ENCODE measurements at places on chromosomes 5 and 9.

GRCh38 chr5:75167345-75167744 is 69.3 kb downstream of the ANKRD31 start:
- ATAC-seq: no peak

GRCh38 chr5:143131972-143132371 is 271.5 kb downstream of the NR3C1 start:
- no peak for ATAC-seq

- ATAC-seq: peak; percentile 40
These were observed 4.7 kb downstream of the NTNG2 start for GRCh38 chr9:132166599-132166998.

DNA sequence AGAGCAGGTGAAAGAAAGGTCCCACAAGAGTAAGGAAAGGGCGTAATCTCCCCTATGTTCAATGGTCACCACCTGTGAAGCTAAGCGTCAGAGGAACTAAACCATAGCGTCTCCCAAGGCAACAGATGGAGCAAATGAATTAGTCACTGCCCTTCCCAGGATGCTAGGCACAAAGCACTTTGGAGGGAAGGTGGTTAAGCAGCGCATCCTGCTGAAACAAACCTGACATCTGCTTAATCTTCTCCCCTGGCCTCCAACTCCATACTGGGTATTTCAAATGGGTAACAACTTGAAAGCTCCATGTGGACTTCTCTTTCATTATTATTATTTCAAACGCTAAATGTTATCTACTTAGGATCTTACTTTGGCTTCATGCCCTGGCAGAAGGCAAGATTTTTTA is 227.3 kb downstream of the MLLT3 start:
- ATAC-seq: no peak

- peak; percentile 53 for ATAC-seq
These were observed 69.9 kb downstream of the MAMDC2 start for GRCh38 chr9:70113403-70114022.

DNA sequence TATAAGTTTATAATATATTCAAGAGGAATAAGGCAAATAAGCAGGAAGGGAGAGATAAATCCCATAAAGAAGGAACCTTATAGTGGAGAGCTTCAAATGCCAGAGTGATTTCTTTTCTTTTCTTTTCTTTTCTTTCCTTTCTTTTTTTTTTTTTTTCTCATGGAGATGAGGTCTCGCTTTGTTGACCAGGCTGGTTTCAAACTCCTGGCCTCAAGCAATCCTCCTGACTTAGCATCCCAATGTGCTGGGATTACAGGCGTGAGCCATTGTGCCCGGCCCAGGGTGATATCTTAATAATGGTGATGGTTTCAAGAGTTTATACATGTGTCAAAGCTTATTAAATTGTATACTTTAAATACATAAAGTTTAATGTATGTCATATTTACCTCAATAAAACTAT is 19.6 kb upstream of the FOCAD start:
- no peak for ATAC-seq

DNA sequence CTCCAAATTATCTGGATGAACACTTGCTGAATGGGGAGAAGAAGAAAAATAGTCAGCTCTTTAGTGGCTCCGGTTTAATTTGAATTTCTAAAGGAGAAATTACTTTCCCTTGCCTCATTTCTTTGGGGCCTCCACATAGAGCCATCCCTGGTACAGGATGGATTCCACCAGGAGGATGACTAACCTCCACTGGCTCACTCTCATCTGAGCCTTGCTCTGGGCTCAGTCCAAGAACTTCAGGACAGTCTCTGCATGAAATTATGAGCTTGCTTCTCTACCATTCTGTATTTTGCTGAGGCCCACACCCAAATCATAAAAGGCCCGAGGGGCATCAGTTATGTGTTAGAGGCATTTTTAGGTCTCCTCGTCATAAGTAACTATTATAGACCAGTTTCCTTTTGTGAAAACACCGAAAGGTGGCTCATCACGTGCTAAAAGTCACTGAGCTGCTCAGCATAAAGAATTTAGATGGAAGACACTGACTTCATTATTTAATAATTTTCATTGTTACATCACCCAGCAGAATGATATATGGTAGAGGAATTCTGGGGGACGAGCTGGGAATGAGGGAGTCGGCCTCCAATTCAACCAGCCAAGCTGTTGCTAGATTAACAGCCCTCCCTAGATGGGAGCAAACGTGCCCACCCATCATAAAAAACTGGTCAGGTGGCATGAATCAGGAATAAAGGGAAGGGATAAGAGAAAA is 222.1 kb downstream of the TARS1 start:
- ATAC-seq: no peak

DNA sequence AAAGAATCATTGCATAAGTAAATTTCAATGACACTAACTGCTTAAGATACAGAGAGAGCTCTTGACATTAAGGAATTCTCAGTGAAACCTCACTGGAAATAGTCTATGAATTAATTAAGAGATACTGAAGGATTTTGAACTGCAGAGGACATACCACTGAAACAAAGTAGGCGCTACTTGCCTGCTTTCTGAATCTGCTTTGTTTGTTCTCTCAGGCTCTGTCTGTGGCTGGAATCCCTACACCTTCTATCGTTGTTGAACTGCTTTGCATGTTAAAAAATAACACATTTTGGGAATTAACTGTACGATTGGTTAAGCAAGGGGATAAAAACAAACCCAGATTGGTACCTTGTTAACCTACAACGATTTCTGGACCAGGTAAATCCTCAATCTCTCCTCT is 435.2 kb downstream of the PDE4D start:
- no peak for ATAC-seq

- no peak for ATAC-seq
These were observed 237.8 kb upstream of the EDIL3 start for GRCh38 chr5:84622461-84622860.

DNA sequence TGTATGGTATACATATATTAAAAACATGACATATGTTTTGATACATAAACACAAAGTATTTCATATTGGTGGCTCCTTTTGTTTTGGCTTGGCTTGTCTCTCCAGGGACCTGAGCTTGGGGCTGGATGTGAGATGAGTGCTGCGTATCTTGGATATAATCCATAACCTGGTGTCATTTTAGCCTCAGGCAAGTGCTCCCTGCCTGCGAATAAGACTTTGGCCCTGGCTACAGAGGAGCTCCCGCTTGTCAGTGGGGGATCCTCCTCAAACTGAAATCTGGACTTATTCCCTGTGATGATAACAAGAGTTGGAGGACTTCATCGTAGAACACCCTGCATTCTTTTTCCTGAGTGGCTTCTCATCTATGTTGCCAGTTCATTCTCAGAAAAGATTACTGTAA is 341.7 kb upstream of the CLINT1 start:
- no peak for ATAC-seq

DNA sequence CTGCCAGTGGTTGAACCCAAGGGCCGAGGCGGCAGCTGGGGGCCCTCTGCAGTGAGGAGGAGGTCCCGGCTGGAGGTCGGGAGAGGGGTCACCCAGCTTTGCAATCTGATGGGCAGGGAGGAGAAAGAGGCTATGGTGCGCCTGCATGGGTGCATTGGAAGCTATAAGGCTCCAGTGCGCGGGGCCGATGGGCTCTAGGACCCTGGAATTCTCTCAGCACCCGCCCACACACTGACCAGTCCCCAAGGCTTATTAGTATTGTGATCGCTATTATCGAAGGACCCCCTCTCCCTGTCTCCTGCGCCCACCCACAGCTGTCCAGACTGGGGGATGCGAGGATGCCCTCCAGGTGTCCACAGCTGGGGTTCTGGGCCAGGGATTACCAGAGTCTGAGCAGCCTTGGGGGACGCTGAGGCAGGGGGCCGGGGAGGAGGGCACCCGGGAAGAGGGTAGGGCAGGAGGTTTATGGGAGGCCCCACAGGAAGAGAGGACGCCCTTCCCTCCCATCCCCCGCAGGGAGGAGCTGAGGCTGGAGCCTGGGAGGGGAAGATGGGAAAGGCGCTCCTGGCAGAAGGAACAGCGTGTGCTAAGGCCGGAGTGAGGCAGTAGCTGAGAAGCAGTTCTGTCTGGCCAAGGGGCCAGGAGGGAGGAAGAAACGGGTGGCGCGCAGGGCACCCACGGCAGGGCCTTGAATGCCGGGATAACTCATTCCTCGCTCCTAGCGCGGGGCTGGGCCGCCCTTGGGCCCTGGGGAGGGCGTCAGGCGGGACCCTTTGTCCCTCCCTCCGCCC is 24.2 kb downstream of the C9orf50 start:
- peak; percentile 29 for ATAC-seq

GRCh38 chr5:135008981-135009735 is 24.9 kb downstream of the PITX1 start:
- no peak for ATAC-seq

GRCh38 chr5:144030904-144031303 is 139.6 kb downstream of the YIPF5 start:
- no peak for ATAC-seq

DNA sequence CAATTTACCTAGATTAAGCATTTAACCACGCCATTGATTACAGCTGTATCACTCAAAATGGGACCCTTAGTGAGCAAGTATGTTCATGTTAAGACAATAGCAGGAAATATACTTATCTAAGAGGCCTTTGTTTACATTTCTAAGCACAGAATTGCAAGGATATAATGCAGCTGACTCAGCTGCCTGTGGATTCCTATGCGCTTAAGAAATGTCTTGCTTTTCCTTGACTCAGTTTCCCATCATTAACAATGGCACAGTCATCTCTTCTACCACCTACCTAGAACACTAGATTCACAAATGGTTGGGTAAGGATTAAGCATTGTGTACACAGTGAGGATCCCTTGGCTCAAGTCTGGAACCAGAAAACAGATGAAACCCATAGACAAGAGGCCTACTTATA is 163.8 kb downstream of the TSSK1B start:
- no peak for ATAC-seq

DNA sequence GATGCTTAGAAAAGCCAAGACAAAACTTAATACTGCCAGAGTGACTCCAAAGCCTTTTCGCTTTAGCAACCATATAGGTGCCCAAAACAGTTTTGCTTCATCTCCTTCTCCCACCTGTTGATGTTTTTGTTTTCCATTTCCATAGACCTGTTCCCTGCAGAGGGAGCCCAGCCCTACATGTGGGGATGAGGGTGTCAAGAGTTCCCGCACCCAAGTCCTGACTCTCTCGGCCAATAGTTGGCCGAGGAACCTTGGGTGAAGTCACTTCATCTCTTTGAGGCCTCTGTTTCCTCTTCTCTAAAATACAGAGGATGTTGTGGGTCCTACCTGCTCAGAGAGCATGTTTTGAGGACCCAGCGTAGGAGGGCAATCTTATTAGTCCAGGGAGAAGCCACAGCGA is 38.5 kb upstream of the LCP2 start:
- no peak for ATAC-seq

DNA sequence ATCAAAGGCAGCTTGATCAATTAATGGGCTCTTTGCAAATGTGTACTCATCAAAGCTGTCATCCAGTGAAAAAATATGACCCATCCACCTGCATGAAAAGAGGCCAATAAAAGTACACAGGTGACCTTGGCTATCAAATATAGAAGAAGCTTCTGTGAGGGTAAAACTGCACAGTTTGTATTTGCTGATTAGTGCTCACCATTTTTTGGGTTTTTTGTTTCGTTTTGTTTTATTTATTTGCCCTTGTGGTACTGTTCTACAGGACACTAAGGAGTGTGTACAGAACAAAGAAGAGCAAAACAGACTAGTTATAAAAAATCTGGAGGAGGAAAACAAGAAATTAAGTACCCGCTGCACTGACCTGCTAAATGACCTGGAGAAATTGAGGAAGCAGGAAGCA is 101.3 kb downstream of the CNTLN start:
- no peak for ATAC-seq

- ATAC-seq: no peak
These were observed 3.2 kb downstream of the ENTPD8 start for GRCh38 chr9:137437691-137438590.

GRCh38 chr5:179839328-179840256 is 18.9 kb downstream of the SQSTM1 start:
- no peak for ATAC-seq

DNA sequence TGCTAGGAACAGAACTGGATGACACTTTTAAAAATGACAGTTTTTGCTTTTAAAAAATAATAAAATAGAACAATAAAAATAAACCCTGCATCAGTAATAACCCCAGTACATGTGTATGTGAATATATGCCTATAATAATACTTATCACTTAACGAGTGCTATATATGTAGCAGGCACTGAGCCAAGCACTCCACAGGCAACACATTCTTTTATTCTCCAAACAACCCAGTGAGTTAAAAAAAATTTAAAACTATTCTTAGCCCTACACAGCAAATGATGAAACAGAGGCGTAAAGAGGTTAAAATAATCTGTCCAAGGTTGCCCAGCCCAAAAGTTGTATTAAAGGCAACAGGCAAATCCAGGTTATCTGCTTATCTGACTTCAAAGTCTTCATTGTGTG is 124.5 kb upstream of the SMIM23 start:
- no peak for ATAC-seq

- no peak for ATAC-seq
These were observed 65.3 kb downstream of the TSTD2 start for GRCh38 chr9:97567894-97568202.

GRCh38 chr9:126623667-126624478 is 10.1 kb downstream of the LMX1B start:
- no peak for ATAC-seq

DNA sequence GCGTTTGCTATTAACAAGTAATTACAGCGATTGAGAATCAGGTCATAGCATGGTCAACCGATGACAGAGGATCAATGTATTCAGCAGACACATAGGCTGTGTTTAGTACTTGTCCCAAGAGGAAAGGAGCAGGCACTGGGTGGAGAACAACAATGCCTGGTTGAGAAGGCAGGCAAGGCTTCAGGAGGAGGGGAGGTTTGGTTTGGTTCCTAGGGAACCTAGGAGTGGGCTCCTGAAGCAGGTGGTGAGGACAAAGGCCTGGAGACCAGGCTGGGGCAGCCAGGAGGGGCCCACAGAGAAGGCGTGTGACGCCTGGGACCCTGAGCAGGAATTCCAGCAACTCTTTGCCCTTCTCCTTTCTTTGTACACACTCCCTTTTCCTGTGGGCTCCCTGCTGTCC is 195.6 kb downstream of the SPOCK1 start:
- ATAC-seq: no peak

DNA sequence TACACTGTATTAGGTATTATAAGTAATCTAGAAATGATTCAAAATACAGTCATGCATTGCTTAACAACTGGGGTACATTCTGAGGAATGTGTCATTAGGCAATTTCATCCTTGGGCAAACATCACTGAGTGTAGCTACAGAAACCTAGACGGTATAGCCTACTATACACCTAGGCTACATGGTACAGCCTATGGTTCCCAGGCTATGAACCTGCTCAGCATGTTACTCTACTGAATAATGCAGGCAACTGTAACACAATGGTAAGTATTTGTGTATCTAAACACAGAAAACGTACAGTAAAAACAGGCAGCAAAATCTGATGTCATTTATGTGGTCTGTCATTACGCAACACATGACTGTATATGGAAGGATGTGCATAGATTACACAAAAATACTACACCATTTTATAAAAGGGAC is 96.8 kb downstream of the RAPGEF6 start:
- peak; percentile 72 for ATAC-seq

GRCh38 chr5:126210955-126211354 is 212.3 kb upstream of the GRAMD2B start:
- ATAC-seq: no peak

DNA sequence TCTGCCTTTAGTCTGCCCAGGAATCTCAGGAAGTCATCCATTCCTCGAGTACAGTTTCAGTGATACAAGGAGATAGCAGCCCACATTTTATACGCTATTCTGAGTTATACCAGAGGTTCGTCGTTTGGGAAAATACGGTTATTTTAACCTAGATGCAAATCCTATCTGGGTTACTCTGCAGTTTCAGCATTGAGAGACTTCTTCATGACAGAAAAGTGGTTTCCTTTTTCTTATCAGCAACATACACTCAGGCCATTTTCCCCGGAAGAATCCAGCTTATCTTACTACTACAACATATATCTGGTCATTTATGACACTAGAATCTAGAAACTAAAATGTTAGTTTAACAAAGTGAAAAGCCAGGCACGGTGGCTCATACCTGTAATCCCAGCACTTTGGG is 83.4 kb upstream of the IQGAP2 start:
- ATAC-seq: no peak

Data from activated T-helper 17 cell treated with anti-CD3 and anti-CD28 coated beads, Interleukin-2, amount 50 U/mL, for 72 hours (primary cell).